ENCODE measurements at places on chromosomes 7 and 10.

DNA sequence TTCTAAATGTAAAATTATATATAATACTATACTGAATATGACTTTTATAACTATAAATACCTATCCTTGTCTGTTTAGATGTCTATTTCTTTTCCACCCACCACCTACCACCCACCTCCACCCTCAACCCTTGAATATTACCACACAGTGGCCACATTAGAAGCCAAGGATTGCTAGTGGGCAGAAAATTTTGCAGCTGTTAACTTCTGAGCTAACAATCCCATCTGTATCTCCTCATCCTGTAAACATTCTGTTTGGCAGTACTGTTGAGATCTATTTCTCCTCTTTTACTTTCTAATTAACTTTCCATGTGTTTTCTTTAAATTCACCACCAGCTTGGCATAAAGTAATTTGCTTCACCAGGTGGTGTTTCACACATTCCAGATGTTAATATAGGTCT, 281.1 kb upstream of the BMPER start:
- no peak for DNase-seq

DNA sequence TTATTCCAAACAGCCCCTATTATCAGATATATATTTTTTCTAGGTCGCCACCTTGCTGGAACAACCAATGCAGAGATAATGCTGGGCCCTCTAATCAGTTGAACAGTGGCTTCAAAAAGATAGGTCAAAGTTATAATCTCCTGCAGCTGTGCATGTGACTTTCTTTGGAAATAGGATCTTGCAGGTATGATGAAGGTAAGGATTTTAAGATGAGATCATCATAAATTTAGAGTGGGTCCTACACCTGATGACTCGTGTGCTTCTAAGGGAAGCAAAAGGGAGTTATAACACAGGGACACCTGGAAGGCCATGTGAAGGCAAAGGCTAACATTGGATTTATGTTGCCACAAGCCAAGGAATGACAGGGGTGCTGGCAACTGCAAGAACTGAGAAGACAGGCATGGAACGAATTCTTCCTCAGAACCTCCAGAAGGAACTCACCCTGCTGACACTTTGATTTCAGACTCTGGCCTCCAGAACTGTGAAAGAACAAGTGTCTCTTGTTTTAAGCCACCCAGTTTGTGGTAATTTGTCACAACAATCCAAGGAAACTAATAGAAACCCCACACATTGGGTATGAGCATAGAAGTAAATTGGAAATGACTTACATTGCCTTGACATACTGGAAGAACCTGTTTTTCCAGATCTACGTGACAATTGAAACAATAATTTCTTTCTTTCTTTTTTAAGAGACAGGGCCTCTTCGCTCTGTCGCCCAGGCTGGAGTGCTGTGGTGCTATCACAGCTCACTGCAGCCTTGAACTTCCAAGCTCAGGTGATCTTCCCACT, 34.4 kb downstream of the CCDC71L start:
- no peak for DNase-seq

GRCh38 chr7:41777894-41778596, 75.2 kb upstream of the INHBA start:
- no peak for DNase-seq

DNA sequence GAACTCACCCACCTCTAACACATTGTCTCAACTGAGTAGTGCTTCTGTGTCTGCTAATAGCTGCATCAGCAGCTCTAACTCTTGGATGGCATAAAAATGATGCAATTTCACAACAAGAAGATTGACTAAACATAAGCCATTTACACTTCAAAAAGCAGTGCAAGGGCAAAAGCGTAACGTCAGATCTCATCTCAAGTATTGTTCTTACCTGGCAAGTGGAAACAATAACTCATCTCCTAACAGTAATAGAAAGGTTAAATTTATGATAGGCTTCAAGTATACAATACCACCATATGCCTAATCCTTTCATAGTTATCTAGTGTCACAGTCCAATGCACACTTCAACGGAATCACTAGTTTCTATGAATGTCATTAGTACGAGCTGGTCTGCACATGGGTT, 14.8 kb downstream of the TPK1 start:
- no peak for DNase-seq

- DNase-seq, result no peak
These were observed 55.2 kb upstream of the RPA3 start for GRCh38 chr7:7773334-7774309.

- no peak for DNase-seq
These were observed at the start of gene TES for GRCh38 chr7:116210345-116211005. TSS of gene TES (plus strand) at chr7:116210539. CDS start at chr7:116210708, 169 bp downstream.

DNA sequence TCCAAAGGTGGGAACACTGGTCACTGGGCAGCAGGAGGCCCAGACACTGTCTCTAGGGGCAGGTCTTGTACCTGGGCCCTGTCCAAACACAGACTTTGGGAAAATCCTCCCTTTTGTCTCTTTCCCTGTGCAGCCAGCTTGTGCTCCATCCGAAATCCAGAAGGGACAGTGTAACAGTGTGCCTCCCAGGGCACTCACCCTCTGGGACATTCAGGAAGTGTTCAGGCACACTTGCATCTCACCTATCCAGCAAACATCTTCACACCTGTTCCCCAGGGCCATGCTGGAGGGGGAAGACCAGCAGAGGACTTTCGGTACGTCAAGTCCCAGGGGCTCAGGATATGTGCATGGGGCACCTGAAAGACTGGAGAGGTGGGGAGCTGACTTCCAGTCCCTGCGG, 38.9 kb downstream of the TNS3 start:
- DNase-seq, result no peak

DNA sequence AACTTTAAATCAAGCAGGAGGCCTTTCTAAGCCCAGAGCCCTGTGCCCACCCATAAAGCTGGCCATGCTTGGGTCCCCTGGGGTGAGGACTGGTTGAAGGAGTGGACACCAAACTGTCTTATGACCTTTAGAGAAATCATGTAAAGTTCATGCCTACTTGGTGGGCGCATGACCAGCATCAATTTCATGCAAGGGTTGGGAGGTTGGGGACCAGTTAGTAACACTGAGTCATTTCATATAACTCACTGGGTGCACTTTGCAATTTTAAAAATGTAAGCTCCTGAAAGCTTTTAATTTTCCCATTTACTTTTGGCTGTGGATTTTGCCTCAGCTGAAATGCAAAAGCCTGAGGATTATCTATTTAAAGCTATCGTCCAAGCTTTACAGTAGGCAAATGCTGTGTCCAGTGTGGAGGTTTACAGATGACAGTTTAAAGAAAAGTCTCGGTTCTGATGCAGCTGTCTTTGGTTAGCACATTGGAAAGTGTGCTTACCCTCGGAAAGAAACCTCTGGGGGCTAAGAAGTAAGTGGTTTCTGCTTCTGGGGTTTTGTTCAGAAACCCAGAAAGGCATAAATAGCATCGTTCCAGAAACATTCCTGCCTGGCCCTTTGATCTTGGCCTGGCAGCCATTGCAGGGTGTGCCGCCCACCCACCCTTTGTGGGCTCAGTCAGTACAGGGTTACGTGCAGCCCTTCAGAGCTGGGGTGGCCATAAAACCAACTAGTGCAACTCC, 48.8 kb upstream of the CHST15 start:
- no peak for DNase-seq

GRCh38 chr7:36781011-36781738, 56.9 kb upstream of the AOAH start:
- DNase-seq, result no peak

DNA sequence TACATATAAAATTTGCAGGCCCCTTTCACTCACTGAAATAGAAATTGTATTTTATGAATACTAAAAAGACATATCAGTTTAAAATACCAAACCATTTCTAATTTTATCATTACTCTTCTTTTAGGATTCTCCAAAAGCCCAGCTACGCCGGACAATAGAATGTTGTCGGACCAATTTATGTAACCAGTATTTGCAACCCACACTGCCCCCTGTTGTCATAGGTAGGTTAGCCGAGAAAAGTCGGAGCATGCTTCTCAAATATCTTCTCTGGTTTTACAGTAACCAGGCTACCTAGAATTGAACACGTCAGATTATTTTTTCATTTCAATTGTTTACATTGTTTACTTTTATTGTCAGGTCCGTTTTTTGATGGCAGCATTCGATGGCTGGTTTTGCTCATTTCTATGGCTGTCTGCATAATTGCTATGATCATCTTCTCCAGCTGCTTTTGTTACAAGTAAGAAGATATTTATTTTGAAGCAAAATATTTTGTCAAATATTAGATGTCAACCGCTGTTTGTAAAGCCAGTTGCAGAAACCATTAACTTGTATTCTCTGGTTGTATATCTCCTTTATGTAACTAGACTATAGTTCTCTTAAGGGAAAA, 57.6 kb downstream of the MMRN2 start:
- DNase-seq, result no peak

DNA sequence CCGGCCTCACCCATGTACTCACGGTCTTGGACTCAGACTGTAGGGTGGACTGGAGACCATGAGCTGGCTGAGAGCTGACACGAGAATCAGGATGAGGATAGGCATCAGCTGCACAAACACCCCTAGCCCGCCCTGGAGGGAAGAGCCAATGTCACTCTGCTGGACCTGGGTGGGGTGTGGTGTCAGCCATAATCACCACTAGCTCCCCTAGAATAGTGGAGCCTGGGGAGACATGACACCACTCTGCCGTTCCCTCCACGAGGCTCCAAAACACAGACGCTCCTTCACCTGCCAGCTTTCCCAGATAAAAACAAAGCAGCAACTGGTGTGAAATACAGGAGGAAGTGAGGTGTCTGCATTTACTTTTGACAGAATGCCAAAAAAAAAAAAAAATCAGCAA, 16.5 kb downstream of the DNAJB12 start:
- no peak for DNase-seq

GRCh38 chr7:157684157-157684908, 347.5 kb downstream of the DNAJB6 start:
- DNase-seq, result no peak

DNA sequence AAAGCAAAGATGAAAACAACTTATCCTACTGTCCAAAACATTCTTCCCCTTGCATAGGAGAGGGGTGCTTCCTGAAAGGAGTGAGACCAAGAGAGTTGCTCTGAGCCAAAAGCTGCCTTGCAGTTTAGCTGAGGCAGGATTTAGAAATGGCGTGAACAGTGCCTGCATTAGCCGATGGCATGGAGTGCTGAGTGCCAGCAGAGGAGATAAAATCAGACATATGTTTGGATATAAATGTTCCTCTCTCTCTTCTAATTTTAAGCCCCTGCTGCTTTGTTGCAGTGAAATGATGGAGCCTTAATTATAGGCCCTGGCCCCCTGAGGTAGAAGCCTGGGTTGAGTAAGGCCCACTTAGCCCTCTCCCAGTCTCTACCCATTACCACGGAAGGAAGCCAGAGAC, 7.1 kb downstream of the LRRC4 start:
- DNase-seq, result no peak

GRCh38 chr7:12820777-12821176, 133.3 kb downstream of the ARL4A start:
- no peak for DNase-seq

GRCh38 chr7:112485766-112486165, 5.0 kb downstream of the LSMEM1 start:
- no peak for DNase-seq

DNA sequence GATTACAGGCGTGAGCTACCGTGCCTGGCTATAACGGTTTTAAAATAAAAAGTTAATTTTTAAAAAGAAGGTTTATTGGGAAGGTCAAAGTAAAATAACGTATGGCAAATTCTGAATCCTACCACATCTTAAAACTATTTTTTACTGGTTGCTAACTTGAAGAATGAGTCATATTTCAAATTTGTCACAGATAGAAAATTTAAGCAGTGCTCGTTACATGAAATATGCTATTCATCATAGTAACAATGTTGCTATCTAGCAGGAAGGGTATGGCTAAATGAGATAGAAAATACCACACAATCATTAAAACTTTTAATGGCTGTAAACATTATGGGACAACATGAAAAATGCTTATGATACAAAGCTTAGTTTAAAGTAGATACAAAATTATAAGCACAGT, 500.5 kb downstream of the PHTF2 start:
- no peak for DNase-seq

DNA sequence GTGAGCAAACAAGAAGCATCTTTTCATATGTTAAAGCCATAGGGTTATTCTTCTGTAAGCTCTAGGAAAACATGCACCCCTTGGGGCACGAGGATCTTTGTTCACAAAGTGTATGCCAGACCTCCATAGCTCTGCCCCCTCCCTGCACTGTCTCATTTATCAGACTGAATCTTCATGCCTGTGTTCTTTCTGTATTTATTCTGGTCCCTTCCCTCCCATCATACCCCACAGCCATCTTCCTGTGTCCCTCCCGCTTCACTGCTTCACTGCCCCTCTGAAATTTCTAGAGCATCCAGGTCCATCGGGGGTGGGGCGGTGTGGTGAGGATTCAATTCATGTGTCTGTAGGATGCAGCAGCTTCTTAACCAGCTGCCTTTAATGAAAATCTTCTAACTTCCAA, 7.5 kb downstream of the EPHB6 start:
- DNase-seq, result no peak

- DNase-seq, result no peak
These were observed 56.2 kb downstream of the ARMC3 start for GRCh38 chr10:22984066-22984465.

DNA sequence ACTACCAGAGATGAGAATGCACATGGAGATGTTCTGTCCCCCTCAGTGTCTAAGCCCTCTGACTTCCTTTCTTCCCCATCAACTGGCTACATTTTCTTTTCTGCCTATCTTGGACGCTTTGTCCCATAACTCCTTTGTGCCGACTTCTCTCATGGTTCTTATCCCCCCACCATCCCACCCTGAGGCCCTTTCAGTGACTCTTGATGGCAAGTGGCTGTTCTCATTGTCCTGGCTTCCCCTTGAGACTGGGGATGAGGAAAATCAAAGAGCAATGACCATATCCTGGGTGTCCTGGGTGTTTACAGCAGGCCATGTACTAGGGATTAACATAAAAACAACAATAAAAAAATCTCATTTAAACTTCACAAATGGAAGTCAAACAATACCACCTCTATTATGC, 18.8 kb upstream of the GGCT start:
- no peak for DNase-seq

GRCh38 chr7:23332910-23333612, 33.9 kb downstream of the MALSU1 start:
- DNase-seq, result no peak
